ENCODE measurements at places on chromosomes 5 and 9.

DNA sequence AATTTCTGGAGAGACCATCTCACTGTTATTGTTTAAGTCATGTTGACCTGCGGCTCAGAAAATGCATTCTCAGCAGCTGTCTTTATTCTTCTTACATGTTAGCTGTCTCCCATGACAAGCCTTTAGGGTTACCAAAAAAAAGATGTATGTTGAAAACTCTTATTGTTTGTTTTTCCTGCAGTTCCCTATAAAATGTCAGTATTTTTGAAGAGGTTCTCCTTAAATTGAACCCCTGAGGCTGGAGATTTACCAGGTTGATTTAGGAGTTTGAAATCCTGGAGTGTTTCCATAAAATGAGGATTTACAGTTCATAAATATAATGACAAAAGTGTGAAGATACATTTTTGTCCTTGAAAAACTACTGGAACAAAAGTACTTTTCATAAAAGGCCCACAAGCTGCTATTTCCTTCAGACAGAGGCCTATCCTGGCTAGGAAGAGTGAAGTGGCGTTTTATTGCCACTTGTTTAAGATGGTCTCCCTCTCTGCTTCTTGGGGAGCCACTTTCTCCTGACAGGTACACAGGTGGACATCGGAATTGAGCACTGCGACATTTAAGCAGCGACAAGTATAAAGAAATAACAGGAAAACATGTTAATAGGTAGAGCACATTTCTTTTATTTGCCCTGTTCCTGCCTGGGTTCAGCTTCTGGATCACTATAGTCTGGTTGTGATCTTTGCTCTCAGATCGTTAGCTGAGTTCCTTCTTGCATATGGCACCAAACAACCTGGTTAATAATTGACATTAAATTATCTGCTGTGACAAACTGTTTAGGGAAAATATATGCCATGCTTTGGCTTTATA lies 344.8 kb upstream of the RPS23 start:
- DNase-seq, result no peak

DNA sequence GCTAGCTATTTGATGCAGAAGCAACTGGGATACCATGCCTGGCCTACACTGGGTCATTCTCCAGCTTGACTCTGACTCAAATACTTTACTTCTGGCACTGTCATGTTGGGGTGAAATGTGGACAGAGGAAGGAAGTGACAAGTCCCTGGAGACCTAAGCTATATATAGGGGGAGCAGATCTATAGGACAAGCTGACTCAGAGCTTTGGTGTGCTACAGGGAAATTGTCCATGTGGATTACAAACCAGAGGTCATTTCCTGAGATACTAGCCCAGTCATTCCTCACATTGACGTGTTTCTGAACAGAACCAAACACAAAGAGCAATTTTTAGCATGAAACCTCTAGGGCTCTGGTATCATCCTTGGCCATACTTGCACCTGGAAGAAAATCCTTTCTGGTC lies 531.6 kb upstream of the CLINT1 start:
- DNase-seq, result peak; percentile 20

DNA sequence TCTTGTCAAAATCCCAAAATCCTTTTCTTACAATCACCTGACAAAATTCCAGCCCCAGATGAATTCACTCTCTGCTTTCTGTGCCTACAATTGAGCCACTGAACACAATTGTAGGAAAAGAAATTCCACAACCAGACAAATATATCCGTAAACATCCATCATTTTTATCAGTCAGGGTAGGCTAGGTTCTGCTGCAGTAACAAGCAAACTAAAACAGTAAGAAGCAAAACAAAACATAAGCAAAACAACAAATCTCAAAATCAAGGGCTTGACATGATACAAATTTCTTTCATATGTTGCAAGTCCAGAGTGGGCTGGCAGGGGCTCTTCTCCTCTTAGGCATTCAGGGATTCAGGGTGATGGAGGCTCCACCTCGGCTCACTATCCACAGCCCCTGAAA lies 114.2 kb upstream of the MAN2A1 start:
- no peak for DNase-seq

GRCh38 chr5:14414007-14414406 lies 167.6 kb upstream of the OTULINL start:
- DNase-seq, result no peak

- peak; percentile 79 for DNase-seq
Observed at GRCh38 chr5:136006761-136007251, 22.0 kb upstream of the TGFBI start.

DNA sequence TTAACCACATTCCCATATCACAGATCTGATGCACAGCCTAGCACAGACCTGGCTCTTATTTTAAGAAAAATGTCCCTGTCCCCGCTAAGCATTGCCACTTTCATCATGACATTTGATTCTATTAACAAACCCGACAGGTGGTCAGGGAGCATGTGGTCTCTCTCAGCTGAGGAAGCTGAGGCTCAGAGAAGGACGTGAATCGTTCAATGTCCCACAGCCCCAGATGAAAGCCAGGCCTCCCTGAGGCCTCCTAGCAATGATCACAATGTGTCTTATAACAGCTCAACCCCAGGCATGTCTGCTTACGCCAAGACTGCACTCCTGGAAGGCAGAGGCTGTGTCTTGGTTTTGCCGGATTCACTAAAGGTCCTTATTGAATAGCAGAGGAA lies 10.4 kb upstream of the CRB2 start:
- no peak for DNase-seq

DNA sequence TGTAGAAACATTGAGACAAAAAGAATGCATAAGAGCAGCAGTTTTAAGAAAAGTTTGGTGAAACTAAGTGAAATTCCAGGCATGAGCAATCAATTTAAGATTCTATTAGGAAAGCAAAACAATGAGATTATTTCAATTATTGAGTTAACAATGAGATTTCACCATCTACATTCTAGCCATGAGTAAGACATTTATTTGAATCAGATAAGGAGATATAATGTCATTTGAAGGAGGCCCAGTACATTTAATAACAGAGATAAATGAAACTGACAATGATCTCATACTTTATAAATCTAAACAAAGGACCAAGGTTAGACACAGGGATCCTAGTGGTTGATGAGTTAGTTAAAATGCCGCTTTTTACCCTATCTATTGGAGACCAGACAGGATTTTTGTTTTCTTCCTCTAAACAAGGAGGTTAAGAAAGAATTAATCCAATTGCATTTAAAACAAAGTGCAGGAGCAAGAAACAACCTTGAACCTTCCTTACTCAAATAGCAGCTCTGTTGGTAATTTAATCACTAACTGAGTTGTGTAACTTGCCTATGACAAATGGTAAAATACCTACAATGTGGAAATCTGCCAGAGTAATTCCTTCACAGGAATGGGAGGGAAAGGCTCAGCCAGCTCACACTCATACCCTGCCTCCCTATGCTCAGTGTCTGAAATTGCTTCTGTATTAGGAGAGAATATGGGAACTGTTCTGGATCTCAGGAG lies 103.5 kb upstream of the NR3C1 start:
- peak; percentile 84 for DNase-seq

DNA sequence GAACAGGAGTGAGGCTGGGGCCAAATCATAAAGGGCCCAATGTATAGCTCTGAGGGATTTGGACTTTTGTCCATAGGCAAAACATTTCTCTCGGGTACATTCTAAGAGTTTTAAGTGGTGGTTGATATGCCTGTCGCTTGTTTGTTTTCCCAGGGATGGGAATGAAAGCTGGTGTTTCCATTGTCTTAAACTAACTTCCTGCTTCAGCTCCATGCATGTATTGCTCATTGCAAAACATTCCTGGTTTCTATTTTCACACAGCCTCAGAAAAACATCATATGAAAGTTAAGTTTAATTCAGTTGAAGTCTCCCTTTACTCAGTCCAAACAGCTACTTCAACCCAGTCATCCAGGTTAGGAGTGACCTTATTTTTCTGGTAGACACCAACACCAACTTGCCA lies 235.0 kb downstream of the ACTL7B start:
- no peak for DNase-seq

DNA sequence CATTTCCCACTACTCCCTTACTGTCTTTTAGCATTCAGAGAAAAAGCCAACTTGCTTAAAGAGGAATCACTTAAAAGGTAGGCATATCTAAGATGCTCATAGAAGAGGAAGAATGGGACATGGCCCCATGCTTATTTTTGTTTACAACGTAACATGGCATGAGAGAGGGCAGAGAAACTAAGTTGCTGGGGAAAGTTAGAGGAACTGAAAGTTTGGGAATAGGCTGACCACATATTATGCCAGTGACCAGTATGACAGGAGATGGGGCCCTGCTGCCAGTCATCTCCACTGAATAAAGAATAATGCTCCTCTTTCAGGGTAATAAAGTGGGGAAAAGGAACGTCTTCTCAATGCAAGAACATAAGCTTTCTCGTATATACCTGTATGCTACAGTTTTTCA lies 1.9 kb downstream of the PLPP6 start:
- no peak for DNase-seq

GRCh38 chr5:73522989-73523388 lies 24.7 kb downstream of the BTF3 start:
- DNase-seq, result no peak

Measured in fibroblast of gingiva (primary cell).